ENCODE measurements at places on chromosomes 5 and 9. TPM values are rescaled to one million over a fixed set of nuclear protein-coding genes. Genes with fewer than 3 reads are reported as not detected.

The CER1 gene
- total RNA-seq = not detected

The FAM221B gene
- not detected for total RNA-seq

The ROR2 gene
- total RNA-seq = 0.27 TPM

The ACSL6 gene
- 0.05 TPM for total RNA-seq

The LHX6 gene
- total RNA-seq = 2.4 TPM

The KCNV2 gene
- not detected for total RNA-seq

GRCh38 chr9:91776409-91777291 is 173.4 kb downstream of the ROR2 start:
- DNase-seq = no peak

- peak; percentile 43 for DNase-seq
Measured at GRCh38 chr5:16234598-16234997, 55.0 kb upstream of the MARCHF11 start.

- DNase-seq = no peak
Measured at GRCh38 chr9:6692881-6693361, 47.4 kb upstream of the GLDC start.

DNA sequence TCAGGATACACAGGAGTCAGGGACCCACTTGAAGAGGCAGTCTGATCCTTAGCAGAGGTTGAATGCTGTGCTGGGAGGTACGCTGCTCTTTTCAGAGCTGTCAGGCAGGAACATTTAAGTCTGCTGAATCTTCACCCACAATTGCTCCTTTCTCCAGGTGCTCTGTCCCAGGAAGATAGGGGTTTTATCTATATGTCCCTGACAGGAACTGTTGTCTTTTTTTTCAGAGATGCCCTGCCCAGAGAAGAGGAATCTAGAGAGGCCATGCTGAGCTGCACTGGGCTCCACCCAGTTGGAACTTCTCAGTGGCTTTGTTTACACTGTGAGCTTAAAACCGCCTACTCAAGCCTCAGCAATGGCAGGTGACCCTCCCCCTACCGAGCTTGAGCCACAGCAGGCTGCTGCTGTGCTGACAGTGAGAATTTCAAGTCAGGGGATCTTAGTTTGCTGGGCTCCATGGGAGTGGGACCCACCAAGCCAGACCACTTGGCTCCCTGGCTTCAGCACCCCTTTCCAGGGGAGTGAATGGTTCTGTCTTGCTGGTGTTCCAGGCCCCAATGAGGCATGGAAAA is 169.0 kb downstream of the FBXL17 start:
- no peak for DNase-seq

- no peak for DNase-seq
Measured at GRCh38 chr5:148267962-148268361, 632 bp upstream of the SPINK13 start.

GRCh38 chr9:93466416-93467061 is 13.2 kb upstream of the FAM120AOS start:
- DNase-seq = no peak

- no peak for DNase-seq
Measured at GRCh38 chr9:78921341-78921740, 624.4 kb downstream of the PSAT1 start.

DNA sequence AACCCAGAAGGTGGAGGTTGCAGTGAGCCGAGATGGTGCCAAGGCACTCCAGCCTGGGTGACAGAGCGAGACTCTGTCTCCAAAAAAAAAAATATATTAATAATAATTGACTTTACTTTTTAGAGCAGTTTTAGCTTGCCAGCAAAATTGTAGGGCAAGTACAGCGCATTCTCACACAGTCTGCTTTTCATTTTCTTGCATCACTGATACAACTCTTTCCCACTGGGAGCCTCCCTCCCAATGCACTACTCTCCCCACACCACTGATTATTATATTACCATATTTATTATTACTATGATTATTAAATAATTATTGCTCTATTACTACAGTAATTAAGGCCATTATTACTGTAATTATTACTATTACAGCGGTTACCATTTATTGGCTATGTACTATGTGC is 212.8 kb downstream of the GNA14 start:
- DNase-seq = no peak

DNA sequence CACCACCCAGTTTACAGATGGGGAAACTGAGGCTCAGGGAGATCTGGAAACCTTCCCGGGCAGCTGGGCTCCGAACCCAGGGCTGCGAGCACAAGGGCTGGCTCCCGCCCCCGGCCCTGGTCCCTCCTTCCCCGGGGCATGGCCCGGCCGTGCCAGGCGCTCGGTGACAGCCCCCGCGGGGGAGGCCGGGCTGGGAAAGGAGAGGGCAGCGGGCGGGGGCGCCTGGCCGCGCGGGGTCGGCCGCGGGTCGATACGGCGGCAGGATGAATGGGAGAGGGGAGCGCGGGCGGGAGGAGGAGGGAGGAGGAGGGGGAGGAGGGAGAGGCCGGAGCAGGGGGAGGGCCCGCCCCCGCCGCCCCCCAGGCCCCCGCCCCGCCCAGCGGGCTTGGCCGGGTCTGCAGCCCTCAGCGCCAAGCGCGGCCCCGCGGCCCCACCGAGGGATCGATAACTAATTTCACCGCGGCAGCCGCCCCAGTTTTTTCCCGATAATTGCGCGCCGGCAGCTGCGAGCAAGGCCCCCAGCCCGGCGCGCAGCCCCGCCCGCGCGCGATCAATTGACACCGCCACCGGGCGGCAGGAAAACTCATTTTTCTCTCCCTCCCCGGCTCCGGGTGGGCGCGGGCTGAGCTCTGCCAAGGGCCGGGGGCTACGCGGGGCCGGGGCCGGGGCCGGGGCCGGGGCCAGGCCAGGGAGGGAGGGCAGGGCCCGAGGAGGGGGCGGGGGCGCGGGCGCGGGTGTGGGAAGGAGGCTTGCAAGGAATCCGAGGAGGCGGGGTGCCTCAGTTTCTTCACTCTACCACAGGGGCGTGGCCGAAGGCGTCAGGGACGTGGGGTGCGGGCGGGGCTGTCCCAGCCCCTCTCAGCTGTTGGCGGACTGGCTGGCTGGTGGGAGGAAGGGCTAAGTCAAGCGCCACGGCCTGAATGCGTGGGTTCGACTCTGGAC is 52.1 kb downstream of the C9orf50 start:
- DNase-seq = no peak

DNA sequence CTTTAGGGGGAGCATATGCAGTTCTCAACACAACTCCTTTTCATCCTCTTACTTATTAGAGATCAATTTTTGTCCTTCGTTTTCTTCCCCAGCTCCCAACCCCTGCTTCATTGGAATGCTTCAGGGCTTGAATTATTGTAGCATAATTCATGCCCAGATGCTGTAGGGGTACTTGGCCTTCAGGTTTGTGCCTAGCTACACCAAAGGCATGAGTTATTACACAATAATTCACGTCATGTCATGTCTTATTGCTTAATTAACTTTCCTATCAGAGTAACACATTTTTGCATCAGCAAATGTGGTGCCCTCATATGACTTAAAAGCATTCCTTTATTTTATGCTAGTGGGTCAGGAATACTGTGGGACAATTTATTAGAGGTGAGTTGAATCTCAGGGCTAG is 507.2 kb downstream of the NFIB start:
- no peak for DNase-seq

DNA sequence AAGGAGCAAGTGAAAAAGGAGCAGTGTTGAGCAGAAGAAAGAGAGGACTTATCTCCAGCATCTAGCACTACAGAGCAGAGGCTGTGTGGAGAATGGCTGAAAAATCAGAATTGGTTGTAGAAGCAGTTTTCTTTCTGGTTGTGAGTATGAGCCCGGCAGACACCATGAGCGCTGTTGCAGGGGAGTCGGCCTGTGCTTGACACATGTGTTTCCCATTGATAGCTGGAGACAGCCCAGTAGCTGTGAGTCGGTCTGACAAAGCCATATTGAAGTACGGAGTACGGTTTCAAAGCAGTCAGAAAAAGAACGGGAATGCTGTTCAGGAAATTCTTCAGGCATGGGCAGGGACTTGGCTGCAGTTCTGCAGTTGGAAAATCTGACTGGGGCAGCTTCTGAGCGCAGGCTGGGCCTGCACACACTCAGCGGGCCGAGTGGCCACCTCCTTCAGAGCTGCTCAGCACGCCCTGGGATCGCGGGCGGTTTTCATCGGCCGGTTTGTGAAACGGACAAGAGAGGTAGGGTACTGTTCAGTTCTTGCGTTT is at the start of gene SGCD:
TSS of gene SGCD (plus strand) at position 447 of the 542 bp plus-strand sequence.
- peak; percentile 64 for DNase-seq

GRCh38 chr5:119323601-119324000 is 32.2 kb upstream of the TNFAIP8 start:
- no peak for DNase-seq

DNA sequence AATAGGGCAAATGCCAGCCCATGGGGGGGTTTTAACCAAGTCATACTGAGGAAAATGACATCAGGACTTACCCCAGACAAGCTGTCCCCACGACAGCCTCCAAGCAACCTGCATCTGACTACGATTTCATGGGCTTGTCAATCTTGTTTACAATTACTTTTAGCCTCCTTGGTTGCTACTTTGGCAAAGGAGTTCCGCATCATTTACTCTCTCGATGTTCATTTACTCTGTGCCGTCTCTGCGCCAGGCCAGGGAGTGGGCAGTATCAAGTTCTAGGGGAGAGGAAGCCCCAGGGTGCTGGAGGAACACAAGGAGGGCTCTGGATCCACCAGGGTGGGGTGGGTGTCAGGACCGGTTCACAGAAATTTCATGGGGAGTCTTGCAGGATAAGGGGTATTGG is 23.9 kb downstream of the PTPN3 start:
- no peak for DNase-seq

DNA sequence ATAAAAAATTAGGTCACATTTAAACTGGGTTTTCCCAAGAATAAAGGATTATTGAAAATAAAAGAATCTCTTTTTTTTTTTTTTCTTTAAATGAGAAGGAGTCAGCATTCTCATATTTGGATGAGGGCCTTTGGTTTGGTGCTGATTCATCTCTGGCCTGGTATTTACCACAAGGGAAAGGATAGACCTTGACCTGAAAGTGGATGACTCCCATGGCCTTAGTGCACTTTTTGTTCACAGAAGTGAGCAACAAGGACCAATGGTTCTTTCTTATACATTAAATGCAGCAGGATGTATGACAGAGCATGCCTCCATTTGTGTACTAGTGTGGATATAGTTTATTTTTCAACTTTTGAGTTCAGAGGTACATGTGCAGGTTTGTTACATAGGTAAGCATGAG is 6.9 kb downstream of the YTHDC2 start:
- no peak for DNase-seq
